ENCODE measurements at places on chromosomes 1 and 21.

- no peaks in the 10 kb centered on the region for H3K36me3 ChIP-seq
- H3K4me3 ChIP-seq = peak overlapping the region; percentile 96
- peak; percentile 20 for DNase-seq
- H3K27me3 ChIP-seq = no peaks in the 10 kb centered on the region
These were observed 708 bp downstream of the PRDM2 start for GRCh38 chr1:13700521-13701270.

DNA sequence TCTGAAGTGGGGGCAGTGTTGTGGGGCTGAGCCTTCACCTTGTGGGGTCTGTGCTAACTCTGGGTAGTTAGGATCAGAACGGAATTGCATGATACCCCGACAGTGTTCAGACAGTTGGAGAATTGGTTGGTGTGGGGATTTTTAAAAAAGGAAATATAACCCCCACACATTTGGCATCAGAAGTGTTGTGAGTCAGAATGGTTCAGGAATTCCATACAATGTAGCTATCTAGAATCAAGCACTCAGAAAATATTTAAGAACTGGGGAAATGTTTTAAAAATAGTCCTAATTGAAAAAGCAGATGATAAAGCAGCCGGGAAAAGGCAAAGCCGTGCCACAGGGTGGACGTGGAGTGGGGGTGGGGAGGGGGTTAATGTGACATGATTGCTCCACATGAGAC lies 6.5 kb upstream of the S100A7 start:
- H3K36me3 ChIP-seq = no peaks in the 10 kb centered on the region
- no peak overlapping the region for H3K4me3 ChIP-seq
- H3K27me3 ChIP-seq = peaks cover 8% of the 10 kb centered on the region
- H3K27ac ChIP-seq = no peak overlapping the region

DNA sequence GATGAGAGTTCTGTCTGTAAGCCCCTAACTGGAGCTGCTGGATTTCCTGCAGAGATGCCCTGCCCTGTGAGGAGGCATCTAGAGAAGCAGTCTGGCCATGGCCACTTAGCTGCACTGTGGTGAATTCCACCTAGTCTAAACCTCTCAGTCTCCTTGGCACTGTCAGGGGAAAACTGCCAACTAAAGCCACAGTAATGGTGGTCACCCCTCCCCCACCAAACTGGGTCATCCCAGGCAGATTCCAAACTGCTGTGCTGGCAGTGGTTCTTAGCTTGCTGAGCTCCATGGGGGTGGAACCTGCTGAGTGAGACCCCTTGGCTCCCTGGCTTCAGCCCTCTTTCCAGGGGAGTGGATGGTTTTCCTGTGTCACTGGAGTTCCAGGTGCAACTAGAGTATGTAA lies 740.6 kb downstream of the RWDD3 start:
- DNase-seq = peak; percentile 3
- no peak overlapping the region for H3K4me3 ChIP-seq
- H3K27me3 ChIP-seq = no peaks in the 10 kb centered on the region
- H3K36me3 ChIP-seq = no peaks in the 10 kb centered on the region
- no peak overlapping the region for H3K27ac ChIP-seq

DNA sequence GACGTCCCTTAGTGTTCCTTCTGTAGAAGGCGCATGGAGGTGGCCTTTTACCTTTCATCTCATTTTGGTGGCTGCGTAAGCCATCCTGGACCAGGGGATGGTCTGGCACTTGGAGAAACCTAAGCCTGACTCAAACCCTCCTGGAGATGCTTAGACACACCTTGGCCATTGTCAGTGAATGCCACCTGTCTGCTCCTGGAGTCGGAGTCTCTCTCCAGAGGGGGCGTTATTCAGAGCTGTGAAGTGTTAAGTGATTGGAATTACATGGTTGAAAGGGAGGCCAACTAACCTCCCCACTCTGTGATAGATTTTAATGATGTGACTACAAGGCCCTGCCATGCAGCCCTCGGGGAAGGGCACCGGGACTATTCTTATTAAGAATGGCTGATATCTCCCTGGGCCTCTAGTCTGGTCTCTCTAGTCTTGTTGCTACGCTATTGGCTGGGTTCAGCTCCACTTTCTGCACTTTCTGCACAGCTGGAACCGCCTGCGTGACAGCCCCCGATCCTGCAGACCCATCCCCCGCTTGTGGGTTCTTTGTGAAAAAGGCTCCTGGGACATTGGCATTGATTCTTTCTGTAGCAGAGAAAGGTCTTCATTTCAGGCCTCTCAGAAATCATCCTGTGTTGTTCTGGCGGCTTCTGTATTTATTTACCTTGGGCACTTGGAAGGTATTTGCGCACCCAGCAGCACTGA lies 4.2 kb downstream of the RASSF5 start:
- peaks cover 25% of the 10 kb centered on the region for H3K4me1 ChIP-seq
- no peak for DNase-seq
- no peak overlapping the region for H3K4me3 ChIP-seq
- H3K36me3 ChIP-seq = no peaks in the 10 kb centered on the region

- no peaks in the 10 kb centered on the region for H3K36me3 ChIP-seq
- H3K27me3 ChIP-seq = no peaks in the 10 kb centered on the region
- no peak for DNase-seq
- no peak overlapping the region for H3K27ac ChIP-seq
- H3K4me1 ChIP-seq = peaks cover 16% of the 10 kb centered on the region
These were observed 52.8 kb upstream of the GNG12 start for GRCh38 chr1:67886076-67886475.

DNA sequence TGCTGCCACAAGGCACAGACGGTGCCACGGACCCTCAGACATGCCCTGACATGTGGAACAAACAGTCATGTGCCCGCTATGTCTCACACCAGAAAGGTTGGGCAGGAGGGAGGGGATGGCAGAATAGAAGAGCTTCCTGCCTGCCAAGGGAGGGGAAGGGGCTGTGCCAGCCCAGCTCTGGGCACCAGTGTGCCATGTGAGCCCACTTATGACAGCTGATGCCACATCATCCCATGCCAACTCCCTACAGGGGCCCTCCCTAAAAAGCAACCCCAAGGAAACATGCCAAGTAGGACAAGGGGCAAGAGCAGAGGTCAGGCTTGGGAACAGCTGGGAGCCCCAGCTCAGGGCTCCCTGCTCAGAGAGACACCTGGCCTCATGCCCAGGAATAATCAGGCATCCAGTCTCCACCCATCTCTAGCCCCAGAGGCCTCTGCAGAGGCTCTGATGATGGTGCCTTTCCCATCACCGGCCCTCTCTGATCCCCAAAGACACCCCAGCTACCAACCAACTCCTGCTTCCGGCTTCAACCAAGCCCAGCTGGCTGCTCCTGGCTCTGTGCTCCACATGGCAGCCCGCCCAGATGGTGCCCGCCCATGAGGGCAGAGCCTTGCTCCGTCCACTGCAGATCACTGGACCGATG lies 10.3 kb downstream of the ADGRB2 start:
- DNase-seq = peak; percentile 18
- no peak overlapping the region for H3K4me3 ChIP-seq
- no peaks in the 10 kb centered on the region for H3K27me3 ChIP-seq

DNA sequence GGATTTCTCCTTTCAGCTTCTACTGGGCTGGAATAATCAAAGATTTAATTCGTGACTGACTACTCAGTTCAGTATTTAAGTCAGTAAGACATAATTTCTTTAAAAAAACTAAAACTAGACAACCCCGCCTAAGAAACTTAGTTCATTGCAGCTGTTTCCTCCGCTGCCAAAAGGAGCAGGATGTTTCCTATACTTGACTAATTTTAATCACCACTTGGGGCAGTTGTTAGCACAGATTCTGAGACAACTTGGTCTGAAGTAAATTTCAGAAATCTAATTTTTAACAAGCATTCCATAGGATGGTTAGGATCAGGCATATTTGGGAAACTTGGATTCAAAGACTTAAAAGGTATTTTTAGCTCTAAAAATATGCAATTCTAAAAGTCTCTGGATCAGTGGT lies 34.0 kb downstream of the EPRS1 start:
- H3K36me3 ChIP-seq = peaks cover 19% of the 10 kb centered on the region
- no peak overlapping the region for H3K27ac ChIP-seq
- peaks cover 3% of the 10 kb centered on the region for H3K4me1 ChIP-seq
- no peaks in the 10 kb centered on the region for H3K27me3 ChIP-seq
- H3K4me3 ChIP-seq = no peak overlapping the region
- DNase-seq = peak; percentile 10

- no peaks in the 10 kb centered on the region for H3K36me3 ChIP-seq
- DNase-seq = peak; percentile 30
- no peaks in the 10 kb centered on the region for H3K27me3 ChIP-seq
- peaks cover 3% of the 10 kb centered on the region for H3K4me1 ChIP-seq
- peak overlapping the region; percentile 65 for H3K27ac ChIP-seq
- peak overlapping the region; percentile 47 for H3K4me3 ChIP-seq
These were observed 14.7 kb upstream of the BOLA1 start for GRCh38 chr1:149884433-149885338.

DNA sequence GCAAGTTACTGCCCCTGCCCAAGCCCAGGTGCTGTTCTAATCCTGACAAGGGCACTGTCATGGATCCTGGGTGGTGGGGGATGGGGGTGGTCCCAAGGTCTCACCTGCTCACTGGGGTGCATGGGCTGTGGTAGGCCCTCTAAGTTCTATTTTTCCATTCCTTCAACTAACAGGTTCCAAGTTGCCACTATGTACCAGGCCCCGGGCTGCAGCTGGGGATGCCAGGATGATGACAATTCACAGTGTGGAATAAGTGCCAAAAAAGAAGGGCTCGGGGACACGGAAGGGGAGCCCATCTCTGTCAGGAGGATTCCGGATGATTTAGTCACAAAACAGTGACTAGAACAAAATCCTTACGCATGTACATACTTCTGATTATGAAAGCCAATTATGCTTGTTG lies 76.0 kb downstream of the STUM start:
- peaks cover 1% of the 10 kb centered on the region for H3K27me3 ChIP-seq
- H3K36me3 ChIP-seq = no peaks in the 10 kb centered on the region
- no peak overlapping the region for H3K4me3 ChIP-seq
- no peaks in the 10 kb centered on the region for H3K4me1 ChIP-seq

DNA sequence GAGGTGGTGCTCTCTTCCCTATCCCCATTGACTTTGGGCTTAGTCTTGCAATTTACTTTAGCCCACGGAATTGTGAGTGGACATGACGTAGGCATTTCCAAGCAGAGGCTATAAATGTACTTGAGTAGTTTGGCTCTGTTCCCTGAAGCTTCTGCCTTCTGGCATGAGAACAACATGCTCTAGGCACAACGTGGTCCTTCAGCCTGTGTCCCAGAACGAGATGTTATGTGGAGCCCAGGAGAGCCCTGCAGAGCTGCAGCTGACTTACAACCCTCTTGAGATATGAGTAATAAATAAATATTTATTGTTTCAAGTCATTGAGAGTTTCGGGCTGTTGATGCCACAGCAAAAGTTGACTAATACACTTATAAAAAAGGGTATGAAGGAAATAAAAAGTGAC lies 105.2 kb upstream of the HMGB4 start:
- no peak overlapping the region for H3K4me3 ChIP-seq
- peak; percentile 7 for DNase-seq
- H3K4me1 ChIP-seq = no peaks in the 10 kb centered on the region
- no peaks in the 10 kb centered on the region for H3K36me3 ChIP-seq

DNA sequence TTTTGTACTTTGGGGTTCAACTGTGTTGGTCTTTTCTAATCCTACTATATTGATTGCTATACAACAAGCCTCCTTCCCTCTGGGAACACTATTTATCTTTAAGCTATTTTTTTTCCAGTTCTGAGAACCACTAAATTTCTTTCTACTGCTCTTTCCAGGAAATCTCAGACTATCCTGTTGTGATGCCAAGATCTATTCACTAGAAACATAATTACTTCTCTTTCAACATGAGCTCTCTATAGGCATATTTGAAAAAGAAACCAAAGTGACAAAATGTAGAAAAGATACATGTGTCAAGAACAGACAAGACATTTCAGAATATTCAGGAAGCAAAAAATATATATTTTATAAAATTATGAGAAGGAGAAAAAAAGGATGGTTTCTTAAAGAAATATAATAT lies 82.9 kb downstream of the SLC44A5 start:
- H3K27ac ChIP-seq = no peak overlapping the region
- H3K4me3 ChIP-seq = no peak overlapping the region
- no peaks in the 10 kb centered on the region for H3K4me1 ChIP-seq
- H3K27me3 ChIP-seq = no peaks in the 10 kb centered on the region
- DNase-seq = no peak

- no peaks in the 10 kb centered on the region for H3K27me3 ChIP-seq
- H3K36me3 ChIP-seq = peaks cover 1% of the 10 kb centered on the region
- peak within 1 kb of the TSS; percentile 84 for H3K4me3 ChIP-seq
These were observed at the start of gene MIS18A for GRCh38 chr21:32278518-32279376. MIS18A (minus strand) TSS chr21:32279049; CDS start chr21:32279014, 35 bp downstream.
